ENCODE measurements at places on chromosomes 11 and 22. TPM values are rescaled to one million over a fixed set of nuclear protein-coding genes. Genes with fewer than 3 reads are reported as not detected.

EP300 gene
- total RNA-seq = 10.9 TPM

GALR3 gene
- not detected for total RNA-seq

GRCh38 chr22:39999144-39999757 is 4.5 kb downstream of the FAM83F start:
- no peak for DNase-seq

DNA sequence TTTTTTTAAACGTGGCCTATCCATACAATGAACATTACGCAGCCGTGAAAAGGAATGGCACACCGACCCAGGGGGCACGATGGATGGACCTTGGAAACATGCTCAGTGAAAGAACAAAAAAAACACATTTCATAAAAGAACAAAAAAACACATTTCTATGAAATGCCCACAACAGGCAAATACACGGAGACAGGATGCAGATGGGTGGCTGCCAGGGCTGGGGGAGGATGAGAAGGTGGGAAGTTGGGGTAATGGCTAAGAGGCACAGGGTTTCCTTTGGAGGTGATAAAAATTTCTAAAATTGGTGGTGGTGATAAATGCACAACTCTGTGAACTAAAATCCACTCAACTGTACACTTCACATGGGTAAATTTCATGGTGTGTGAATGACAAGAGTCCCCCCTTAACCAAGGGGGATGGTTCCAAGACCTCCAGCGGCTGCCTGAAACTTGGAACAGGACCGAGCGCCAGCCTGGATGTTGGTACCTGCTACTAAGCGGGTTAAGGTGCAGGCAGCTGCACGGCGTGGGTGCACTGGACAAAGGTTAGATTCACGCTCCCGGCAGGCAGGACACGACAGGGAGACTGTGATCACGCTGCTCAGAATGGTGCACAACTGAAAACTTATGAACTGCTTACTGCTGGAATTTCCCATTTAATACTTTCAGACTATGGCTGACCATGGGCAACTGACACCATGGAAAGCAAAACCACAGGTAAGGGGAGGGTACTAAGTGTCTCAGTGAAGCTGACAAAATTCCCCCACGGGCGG is 16.5 kb downstream of the BRD1 start:
- no peak for DNase-seq

ADM gene
- total RNA-seq = 135 TPM

MUC6 gene
- total RNA-seq = not detected

DNA sequence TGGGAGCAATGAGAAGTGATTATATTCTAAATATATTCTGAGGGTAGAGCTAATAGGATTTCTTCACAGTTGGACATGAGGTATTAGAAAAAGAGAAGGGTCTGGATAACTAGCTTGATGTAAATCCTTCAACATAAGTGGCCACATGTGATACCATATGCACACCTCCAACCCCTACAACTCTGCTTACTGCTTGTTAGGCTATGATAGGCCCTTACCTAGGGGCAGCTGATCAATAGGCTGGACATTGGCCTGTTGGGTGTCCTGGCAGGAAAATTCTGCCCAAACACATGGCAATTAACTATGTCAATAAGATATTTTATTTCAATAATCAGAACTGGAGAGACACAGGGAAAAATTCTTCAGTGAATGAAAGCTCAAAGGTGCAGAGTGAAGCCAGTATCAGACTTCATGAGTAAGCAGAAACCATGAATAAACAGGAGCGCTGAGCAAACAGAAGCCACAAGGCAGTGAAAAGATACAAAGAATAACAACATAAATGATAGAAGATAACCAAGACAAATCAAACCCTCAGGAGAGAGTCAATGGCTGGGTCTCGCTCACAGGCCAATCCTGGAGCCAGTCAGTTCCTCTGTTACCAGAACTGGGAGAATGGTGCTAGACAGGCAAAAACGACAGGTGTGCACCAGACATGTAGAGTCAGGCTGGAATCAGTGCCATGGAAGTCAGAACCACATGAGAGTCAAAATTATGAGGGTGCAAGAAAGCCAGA is 46.3 kb upstream of the PSMA1 start:
- no peak for DNase-seq

OR56A5 gene
- total RNA-seq = not detected

- peak; percentile 64 for DNase-seq
These were observed 1.3 kb downstream of the MACROD1 start for GRCh38 chr11:64164392-64165312.

DNA sequence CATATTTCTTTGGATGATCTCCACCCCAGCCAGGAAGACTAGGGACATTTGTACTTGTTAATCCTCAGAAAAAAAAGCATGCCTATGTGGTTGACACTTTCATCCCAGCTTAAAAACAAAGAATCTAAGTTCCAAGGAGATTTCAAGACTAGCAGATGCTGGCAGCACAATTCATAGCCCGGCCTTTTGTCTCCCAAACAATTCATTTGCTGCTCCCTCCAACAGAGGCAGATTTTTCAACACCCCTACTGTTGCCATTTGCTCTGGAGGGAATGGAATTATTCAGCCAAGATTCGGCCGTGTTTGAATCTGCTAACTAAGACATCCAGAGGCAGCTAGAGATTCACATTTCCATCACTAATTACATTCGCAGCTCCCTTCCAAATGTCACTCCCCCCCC is 15.3 kb downstream of the P2RX3 start:
- no peak for DNase-seq

DNA sequence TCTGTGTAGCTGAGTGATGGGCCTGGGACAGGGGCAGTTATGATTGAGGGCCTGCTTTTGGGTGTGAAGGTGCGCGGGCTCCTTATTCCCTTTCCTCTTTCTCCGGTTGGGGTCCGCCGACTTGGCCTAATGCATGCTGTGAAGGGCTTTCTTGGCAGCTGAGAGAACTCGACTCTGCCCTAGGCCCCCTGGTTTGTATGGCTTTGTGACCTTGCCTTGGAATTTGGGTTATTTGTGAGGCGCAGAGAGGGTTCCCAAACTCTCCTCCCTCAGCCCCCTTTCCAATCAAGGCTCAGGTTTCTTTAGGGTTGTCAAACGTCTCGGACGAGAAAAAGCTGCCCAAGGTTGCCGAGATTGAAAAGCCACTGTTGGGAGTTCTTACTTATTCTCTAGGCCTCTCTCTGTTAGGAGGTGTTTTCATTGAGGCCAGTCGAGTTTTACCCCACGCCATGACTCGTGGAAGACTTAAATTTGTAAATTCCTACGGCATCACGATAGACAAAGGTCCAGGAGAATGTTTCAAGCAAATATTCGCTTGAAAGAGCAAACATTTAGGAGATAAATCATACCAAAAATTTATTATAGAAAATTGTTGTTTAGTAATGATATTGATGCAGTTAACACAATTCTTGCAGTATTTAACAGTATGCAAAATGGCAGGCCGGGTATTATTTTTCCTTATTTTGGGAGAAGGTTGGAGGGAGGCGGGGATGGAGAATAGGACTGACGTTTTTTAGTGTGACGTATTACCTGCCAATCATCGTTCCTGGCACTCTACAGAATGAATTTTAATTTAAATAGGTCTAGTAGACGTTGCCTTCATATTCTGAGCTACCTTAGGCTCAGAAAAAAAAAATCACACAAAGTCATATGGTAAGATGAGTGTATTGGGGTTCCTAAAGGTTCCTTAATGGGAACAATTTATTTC is 689 bp downstream of the PDHX start:
- DNase-seq = no peak

RASD2 gene
- total RNA-seq = 0.56 TPM

EHBP1L1 gene
- total RNA-seq = 65.1 TPM

- DNase-seq = peak; percentile 89
These were observed 6.7 kb upstream of the CAPRIN1 start for GRCh38 chr11:34044664-34045485.

- no peak for DNase-seq
These were observed 32.1 kb downstream of the KCNJ4 start for GRCh38 chr22:38422611-38423511.

MUC2 gene
- total RNA-seq = not detected

- no peak for DNase-seq
These were observed 62.4 kb downstream of the PARVG start for GRCh38 chr22:44242946-44243724.

TMPRSS13 gene
- total RNA-seq = not detected

DNA sequence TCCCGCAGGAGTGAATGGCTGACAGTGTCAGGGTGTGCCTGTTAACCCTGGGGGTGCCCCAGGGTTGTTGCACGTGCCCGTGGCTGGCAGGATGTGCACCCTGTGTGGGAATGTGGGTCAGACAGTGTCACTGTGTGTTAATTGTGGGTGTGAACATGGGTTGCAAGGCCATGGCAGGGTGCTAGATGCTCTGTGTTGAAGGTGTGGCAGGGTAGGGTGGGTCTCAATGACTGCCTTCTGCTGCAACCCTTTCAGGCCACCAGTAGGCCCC is 8.3 kb downstream of the RIN1 start:
- DNase-seq = no peak

GRCh38 chr11:10379871-10380568 is 75.0 kb upstream of the AMPD3 start:
- DNase-seq = no peak

DNA sequence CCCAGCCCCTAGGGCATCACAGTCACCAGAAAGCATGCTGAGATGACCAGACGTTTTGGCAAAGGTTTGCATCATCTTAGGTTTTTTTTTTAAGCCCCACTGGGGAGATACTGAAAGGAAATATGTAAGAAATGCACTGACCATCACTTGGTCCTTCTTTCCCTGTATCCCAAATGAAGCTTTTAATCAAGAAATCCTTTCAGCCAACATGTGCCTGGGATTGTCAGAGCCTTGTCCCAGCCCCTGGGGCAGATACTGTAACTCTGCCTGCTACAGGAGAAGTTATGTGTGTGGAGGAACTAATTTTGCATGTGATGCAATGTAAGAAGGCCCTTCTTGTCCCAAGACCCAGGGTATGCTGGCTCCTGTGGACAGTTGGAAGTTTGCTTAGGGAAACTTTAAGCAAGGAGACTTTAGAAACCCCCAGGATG is 65.6 kb downstream of the PPFIBP2 start:
- DNase-seq = peak; percentile 42

DNA sequence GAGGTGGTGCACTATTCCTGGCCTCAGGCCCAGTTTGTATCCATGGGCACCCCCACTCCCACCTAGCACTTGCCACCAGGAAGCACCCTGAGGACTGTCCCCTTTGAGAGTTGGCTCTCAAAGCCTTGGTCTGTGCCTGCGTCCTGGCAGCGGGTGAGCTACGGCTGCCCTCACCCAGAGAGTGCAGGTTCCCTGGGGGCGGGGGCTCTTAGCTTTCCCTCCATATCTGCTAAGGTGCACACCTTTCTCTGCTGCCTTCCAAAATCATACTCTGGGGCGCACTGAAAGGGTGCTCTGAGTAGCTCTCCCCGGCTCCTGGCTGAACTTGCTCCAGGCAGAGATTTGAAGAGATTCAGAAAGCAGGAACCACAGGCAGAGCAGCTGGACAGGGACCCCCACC is 7.1 kb downstream of the KCNQ1 start:
- no peak for DNase-seq

GPR83 gene
- not detected for total RNA-seq

DNA sequence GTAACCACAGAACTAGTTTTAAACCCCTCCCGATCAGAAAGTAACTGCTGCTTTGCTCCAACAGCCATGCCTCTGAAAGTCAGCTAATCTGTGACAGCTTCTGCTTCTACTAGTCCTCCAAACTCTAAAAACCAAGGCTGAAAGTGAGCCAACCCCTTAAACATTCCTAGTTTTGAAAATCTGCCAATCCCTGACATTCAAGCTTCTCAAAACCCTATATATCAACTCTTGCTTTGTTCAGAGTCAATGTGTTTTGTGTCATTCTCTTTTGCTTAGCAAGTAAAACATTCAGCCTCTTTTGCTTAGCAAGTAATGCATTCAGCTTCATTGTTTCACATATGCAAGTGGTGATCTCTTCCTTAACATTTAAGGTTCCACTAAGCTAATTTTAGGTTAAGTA is 56.9 kb downstream of the ATG16L2 start:
- DNase-seq = no peak

GRCh38 chr22:41447435-41448188 is 1.0 kb upstream of the TOB2 start:
- DNase-seq = peak; percentile 74

- no peak for DNase-seq
These were observed at the start of gene OR51A7 for GRCh38 chr11:4903484-4903883. TSS of gene OR51A7 (plus strand) at chr11:4903783. CDS start at chr11:4907370, 3,587 bp downstream.

DNA sequence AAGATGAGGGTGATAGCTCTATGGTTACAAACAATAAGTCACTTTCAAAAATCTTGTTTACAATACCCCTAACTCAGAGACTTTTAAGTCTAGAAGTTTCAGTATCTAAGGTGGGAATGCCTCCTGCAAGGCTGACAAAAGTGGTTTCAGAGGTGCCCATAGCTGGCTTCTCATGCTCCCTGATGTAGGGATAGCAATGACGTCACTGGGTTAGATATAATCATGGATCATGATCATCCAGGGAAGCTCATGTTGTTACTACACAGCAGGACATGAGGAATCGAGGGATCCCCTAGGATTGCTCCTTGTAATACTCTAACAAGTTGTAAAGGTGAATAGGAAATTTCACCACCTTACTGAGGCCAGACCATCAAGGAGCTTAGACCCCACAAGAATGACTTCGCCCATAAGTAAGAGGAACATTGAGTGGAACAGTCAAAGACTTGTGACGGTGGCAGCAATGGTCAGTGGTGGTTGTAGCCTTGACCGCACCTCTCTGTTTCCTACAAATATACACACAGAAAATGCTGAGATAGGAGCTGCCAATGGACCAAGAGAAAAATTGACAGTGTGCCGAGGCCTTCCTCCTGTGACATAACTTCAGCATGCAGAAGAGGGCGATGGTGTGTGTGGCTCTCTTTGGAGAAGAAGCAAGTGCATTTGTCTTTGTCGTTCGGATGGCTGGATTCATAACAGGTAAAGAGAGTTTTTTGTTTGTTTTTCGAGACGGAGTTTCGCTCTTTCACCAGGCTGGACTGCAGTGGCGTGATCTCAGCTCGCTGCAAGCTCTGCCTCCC is 15.6 kb downstream of the APOL4 start:
- no peak for DNase-seq

DNA sequence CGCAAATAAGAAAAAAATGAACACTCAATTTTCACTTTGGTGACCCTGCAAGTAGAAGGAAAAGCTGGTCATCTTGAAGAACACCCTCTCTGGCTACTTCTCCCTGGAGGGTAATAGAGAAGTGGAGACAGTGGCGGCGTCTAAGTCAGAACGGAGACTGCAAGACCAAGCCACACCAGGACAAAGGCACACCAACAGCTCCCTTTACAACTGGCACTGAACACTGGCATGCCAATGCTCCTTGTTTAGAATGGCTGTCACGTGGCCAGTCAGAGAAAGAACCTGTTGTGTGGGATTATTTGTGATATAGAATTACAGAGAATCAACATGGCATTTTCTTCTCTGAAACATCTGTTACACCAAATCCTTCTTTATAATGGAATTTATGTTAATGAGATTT is 61.3 kb upstream of the YPEL1 start:
- DNase-seq = no peak

NXPE2 gene
- not detected for total RNA-seq

DNA sequence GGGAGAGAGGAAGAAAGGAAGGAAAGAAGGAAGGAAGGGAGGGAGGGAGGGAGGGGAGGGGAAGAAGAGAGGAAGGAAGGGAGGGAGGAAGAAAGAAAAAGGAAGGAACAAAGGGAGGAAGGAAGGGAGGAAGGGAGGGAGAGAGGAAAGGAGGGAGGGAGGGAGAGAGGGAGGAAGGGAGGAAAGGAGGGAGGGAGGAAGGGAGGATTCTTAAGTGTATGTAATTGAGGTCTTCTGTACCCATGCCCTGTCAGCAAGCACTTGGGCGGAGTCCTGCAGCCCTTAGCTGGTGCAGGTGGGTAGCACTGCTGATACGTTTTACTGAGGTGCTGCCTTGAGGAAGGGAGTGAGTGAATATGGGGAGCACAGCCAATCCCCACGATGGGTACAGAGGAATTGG is 56.9 kb upstream of the RASD2 start:
- no peak for DNase-seq

GRCh38 chr11:95445746-95446333 is 214.8 kb upstream of the SESN3 start:
- no peak for DNase-seq

PHOX2A gene
- total RNA-seq = not detected
